Activated naive CD4-positive, alpha-beta T cell treated with Interleukin-2 at 50 U/mL for 16 hours (primary cell): ENCODE measurements at places on chromosomes 11 and 22.

GRCh38 chr11:131694526-131695424 lies 324.4 kb downstream of the NTM start:
- DNase-seq = peak; percentile 53

DNA sequence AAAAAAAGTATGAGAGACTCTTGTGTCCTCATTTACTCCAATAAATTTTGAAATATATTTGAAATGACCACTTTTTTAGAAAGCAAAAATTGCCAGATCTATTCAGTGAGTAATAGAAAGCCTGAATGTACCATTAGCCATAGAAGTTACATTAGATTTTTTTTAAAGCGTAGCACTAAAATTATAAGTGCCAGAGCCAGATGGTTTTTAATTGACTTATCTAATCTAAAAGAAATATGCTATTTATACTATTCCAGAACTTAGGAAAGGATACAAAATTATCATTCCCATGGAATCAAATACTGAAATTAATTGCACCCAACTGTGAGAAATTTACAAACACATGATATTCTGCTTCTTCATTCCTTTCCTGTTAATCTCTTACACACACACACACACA lies 64.4 kb upstream of the SLC17A6 start:
- no peak for DNase-seq

GRCh38 chr11:15212876-15213275 lies 98.2 kb downstream of the INSC start:
- DNase-seq = no peak

GRCh38 chr11:41320238-41320637 lies 139.2 kb downstream of the LRRC4C start:
- DNase-seq = no peak

- no peak for DNase-seq
Measured at GRCh38 chr11:6006846-6007245, at the start of gene OR56A4. OR56A4 (minus strand) TSS chr11:6006946; CDS start chr11:6002992, 3,954 bp downstream.

DNA sequence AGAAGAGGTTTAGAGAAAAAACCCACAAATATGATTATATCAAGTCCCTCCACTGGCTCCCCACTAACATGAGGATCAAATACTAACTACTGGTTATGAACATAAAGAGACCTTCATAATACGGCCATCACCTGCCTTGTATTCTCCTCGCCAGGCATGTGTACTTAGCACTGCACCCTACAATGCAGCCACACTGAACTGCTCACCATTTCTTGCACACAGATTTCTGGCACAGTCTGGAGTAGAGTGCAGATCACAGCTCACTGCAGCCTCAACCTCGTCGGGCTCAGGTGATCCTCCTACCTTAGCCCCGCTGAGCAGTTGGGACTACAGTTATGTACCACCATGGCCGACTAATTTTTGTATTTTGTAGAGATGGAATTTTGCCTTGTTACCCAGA lies 13.1 kb downstream of the OSBP start:
- DNase-seq = no peak

GRCh38 chr11:94017446-94017845 lies 3.7 kb upstream of the HEPHL1 start:
- no peak for DNase-seq

DNA sequence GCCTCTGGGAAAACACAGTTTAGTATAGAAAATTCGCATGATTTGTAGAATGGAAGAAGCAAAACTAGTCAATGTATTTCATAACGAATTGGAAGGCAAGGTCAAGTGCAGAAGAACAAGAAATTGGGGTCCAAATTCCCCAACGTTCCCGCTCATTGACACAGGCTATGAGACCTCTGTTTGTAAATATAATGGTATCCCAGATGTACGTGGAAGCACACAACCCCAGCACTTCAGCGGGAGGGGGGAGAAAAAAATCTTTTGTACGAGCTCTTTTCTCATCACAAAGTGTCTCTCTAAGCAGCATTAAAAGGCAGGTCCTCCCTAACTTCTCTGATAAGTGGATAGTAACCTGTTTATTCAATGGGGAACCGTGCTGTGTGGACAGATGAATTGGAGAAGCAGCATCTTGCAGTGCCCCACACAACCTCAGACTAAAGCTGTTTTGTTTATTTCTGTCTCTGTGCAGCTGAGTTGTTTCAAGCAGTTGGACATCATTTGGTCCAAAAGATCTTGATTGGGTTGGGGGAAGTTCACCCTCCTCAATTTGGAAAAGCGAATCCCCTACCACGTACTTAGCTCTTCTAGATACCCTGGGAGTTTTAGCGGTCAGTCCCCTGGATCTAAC lies 1.1 kb upstream of the GAB2 start:
- DNase-seq = no peak

DNA sequence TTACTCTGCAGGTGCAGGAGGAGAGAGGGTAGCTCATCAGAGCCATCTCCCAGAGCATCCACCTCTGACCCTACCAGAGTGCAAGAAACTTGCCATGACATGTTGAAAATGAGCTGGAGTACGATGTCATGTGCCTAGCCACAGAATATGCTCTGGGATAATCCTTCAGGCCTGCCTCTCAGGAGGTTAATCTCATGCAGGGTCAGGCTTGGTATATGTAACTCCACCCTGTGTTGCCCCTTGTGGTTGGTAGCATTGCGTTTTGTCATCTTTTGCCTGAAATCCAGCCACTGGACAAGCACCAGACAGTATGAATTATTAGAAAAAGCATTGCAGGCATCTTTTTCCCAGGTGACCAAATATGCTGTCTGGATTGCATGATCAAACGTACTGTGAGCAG lies 36.2 kb downstream of the CNTF start:
- no peak for DNase-seq

DNA sequence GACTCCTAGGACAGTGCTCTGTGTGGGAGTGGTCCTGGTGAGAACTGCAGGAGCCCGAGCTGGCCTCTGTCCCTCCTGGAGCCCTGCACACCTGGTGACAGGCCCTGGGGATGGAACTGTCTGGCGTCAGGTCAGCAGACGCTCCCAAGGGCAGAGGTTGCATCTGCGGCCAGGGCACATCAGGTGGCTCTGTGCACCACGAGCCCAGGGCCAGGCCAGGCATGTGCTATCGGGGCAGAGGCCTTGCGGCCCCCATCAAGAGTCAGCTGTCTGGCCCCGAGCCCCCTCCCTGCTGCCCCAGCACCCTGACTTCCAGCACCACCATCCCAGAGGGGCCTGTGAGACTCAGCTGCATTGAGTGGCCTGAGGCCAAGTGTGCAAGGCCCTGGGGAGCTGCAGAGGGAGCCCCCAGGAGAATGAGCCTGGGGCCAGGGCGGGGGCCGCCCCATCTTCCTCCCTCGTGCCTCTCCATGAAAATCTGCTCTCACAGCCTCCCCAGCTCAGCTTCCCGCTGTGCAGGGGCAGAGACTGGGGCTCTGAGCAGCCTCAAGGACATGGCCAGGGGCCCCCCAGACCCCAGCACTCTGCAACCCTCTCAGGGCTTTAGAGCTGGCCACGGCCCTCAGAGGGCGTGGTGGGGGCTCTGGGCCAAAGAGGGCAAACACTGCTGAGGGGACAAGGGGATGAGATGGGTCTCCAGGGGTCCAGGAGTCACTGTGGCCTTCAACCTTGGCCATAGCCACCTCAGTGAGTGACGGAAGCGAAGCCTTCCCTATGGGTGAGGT lies 56.4 kb downstream of the RTL6 start:
- no peak for DNase-seq

- DNase-seq = no peak
Measured at GRCh38 chr11:15985127-15985859, 371.1 kb downstream of the SOX6 start.

- DNase-seq = peak; percentile 71
Measured at GRCh38 chr22:30196141-30196879, 50.2 kb downstream of the LIF start.

GRCh38 chr11:103844327-103845215 lies 191.9 kb upstream of the DDI1 start:
- no peak for DNase-seq

- DNase-seq = peak; percentile 74
Measured at GRCh38 chr11:63999349-64000025, 13.2 kb downstream of the OTUB1 start.

DNA sequence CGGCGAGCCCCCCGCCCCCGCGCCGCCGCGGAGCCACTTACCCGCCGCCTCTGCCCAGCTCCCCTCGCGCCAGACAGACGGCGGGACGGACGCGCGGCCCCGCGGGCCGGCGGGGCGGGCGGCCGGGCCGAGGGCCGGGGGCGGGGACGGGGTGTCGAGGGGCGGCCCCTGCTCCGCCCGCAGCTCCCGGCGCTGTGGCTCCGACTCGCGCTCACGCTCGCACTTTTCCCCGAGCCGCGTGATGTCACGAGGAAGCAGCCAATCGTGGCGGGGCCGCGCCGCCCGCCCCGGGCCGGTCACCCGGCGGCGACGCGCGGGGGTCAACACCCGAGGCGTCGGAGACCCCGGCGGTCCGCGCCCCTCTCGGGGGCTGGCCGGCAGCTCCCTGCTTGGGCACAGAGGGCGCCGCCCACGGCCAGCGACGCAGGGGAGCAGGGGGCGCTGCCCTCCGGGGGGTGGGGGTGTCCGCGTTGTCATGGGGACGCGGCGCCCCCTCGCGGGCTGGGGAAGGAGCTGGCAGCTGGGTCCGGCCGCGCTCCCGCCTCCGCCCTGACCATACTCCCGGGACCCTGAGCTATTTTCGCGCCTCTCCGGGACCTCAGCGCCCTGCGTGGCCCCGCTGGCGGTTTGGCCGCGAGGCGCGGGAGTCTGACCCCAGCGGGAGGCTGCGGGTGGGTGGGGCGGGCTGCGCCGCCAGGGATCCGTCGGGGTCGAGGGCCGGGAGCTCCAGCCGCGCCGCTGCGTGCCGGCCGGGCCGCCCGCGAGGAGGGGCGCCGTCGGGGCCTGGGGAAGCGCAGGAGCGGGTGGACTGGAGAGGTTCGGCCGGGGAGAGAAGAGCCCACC lies at the start of gene CHRM4:
Gene CHRM4, minus strand, starts transcription at position 199 of the 843 bp plus-strand sequence. CDS start 5,219 bp downstream, outside the sequence.
- DNase-seq = no peak

DNA sequence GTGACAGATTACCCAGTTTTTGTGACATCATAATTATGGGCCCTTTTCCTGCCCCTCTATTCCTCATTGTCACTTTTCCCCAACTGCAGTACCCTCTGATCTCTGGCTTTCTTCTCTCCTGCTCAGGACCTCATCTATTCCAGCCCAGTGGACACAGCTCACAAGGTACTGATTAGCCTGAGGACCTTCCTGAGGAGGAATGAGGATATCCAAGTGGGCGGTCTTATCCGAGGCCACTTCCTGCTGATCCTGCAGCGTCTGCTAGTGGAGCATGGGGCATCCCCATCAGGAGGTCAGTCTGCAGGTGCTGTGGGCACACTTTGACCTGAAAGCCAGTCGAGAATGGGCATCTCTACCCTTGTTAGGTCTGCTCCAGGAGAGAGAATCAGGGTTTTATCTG lies 24.5 kb upstream of the CCDC134 start:
- no peak for DNase-seq

GRCh38 chr22:22878801-22879674 lies 8.6 kb upstream of the IGLL5 start:
- no peak for DNase-seq

GRCh38 chr11:72243173-72244059 lies 560 bp downstream of the PHOX2A start:
- no peak for DNase-seq

DNA sequence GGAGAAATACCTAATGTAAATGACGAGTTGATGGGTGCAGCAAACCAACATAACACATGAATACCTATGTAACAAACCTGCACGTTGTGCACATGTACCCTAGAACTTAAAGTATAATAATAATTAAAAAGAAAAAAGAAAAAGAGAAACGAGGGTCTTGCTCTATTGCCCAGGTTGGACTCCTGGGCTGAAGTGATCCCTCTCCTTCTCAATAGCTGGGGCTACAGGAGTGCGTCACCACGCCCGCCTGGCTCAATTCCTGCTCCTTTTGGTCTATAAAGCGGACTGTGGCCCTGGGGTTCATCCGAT lies 521 bp upstream of the PTS start:
- no peak for DNase-seq

DNA sequence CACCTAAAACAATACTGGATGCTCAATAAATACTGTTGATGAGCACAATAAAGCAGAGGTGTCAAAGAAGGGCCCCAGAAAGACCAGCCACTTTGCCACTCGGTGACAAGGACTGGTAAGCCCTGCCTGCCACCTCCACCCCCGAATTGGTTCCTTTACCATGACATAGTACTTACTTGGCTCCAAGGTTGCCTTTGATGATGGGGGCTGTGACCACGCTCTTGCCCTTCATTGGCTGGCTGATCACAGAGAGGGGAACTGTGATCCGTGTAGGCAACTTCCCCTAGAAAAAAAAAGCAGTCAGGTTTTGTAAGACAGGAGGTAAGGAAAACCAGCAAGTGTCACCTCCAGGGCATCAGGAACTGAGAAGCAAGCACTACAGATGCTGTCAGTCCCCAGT lies 29.7 kb downstream of the NFRKB start:
- DNase-seq = no peak

DNA sequence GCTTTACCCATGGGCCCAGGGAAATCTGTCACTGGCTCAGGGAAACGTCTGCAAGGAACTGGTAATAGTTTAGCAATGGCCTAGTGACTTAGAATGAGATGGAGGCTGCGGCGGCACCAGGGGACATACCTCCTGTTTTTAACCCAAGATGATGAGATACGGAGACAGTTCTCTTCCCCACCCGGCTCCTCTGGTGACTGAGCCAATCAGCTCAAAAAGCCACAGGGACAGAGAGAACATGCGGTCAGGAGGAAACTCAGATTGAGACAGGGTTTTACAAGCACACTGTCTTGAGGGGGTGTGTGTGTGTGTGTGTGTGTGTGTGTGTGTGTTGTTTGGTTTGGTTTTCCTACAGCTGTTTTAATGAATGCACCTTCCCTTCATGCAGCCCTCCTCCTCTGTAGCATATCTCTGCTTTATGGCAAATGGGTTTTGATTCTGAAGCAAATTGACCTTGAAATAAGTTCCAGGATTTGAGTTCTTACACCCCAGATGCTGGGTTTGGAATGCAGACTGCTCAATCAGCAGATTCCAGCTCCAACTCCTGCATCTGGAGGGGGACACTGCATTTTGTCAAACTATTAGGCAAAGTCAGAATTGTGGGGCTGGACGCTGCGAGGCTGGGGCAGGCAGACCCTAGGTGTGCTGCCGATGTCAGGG lies 246.2 kb downstream of the NTM start:
- DNase-seq = no peak

- DNase-seq = no peak
Measured at GRCh38 chr11:10496296-10496936, 41.4 kb downstream of the AMPD3 start.

GRCh38 chr22:46971764-46972125 lies 209.3 kb downstream of the TBC1D22A start:
- no peak for DNase-seq

- DNase-seq = no peak
Measured at GRCh38 chr11:71302534-71302909, 50.1 kb upstream of the SHANK2 start.
